HAP-1 (cell line): ENCODE measurements at places on chromosomes 13 and 19.

DNA sequence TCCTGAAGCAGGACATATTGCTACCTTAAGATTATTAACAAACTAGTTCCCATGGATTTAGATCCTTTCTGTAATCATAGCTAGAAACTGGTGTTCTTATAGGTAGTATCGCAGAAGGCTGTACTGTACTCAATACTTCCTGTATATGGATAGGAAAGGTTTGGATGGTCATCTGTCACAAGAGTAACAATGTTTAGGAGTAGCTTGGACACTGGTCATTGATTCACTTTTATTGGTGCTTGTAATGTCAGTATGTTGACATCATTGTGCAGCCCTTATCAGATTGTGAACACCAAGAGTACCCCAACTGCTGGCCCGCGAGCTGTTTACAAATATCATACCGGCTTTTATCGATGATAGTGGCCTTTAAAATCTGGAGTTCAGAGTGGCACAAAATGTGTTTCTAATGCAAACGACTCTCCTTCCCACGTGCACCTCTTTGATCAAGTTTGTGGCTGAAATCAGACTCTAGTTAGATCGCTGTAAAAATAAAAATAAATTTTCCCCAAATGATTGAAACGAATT is 605 bp upstream of the CDK8 start:
- no peak for DNase-seq

GRCh38 chr13:113532156-113532806 is 41.8 kb upstream of the DCUN1D2 start:
- no peak for DNase-seq

- no peak for DNase-seq
Measured at GRCh38 chr13:30576528-30576927, 41.2 kb upstream of the USPL1 start.

DNA sequence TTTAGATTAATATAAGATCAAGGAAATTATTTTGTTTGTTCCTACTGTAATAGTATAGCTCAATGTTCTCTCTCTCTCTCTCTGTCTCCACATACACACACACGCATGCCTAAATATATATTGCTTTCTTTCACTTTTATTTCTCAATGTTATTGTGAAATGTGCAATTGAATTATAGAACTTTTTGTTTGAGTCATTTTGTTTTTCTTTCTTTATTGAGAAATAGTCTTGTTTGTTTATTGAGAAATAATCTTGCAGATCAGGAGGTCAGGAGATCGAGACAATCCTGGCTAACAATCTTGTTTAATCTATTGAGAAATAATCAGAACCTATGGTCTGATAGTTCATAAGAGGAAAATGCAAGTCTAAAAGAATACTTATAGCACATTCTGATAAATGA is 1581.3 kb downstream of the EFNB2 start:
- no peak for DNase-seq

DNA sequence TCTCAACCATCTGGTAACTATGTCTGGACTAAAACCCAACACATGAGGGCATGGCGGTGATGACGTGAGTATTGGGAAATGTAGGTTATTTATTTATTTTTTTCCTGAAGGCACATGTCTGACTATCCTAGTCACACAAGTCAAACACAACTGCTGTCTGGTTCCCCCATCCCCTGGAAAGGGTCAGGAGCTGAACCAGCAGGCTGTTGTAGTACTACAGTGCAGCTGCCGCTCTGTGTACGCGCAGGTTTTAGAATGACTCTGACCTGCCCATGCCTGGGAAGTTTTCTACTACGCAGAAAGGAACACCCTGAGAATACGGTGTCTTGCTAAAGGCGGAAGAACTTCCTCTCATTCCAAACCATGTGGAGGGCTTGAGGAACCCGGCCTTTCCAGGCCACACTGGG is 1.2 kb downstream of the SLC7A1 start:
- DNase-seq, result peak; percentile 56

DNA sequence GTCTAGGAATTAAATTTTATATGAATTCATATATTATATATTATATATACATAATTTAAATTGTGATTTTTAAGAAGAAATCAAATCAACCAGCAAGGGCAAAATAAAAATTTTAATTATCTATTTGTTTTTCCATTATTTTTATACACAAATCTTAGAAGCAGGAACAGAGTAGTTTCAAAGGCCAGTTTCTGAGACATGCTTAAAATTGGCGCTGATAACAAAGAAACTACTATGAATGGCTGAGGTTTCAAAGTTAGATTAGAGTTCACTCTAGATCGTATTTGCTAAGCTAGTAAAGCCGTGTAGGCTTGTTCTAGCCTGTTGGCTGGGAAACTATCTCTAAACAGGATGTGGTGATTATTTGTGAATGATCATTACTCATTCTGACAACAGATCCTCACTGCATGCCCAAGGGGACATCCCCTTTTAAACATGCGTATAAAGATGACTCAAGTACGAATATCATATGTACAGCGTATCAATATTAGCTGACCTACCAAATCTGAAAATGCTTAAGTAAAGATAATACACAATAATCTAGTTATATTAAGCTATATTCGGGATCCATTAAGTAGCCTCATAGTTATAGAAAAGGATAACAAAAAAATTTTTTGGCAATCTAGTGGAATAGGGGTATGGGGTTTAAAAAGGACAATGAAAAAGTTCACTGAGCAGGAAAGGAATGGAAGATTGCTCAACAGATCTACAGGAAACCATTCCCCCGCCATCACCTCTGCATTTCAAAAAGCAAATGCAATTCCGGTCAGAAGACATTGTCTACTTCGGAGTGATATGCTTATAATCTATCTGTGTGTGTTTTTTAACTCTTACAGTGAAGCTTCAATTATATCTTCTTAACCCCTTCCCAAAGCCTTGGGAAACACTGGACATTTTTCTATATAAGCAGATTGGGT is 150.1 kb downstream of the SHISA2 start:
- DNase-seq, result no peak

DNA sequence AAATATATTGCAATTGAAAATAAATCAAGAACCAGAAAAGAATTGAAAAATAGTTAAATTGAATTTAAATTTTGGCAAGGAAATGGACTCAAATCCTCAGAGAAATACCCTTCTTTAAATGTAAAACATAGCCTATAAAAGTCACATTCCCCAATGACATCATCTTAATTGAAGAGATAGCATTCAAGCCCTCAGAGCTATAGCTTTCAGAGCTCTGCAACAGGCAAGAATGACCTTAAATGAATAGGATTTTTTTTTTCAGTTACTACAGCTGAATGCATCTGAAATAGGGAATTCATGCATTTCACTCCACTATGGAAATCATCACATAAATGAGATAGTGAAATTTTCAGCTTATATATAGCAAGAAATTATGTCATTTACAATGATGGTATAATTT is 1049.0 kb downstream of the OLFM4 start:
- peak; percentile 58 for DNase-seq

GRCh38 chr13:94705081-94706030 is 7.0 kb downstream of the SOX21 start:
- DNase-seq, result no peak

- DNase-seq, result peak; percentile 47
Measured at GRCh38 chr13:94435604-94436226, 43.8 kb downstream of the DCT start.

- DNase-seq, result no peak
Measured at GRCh38 chr19:5345895-5346386, 5.3 kb upstream of the PTPRS start.

GRCh38 chr19:5452594-5453565 is 2.3 kb upstream of the ZNRF4 start:
- DNase-seq, result peak; percentile 21

DNA sequence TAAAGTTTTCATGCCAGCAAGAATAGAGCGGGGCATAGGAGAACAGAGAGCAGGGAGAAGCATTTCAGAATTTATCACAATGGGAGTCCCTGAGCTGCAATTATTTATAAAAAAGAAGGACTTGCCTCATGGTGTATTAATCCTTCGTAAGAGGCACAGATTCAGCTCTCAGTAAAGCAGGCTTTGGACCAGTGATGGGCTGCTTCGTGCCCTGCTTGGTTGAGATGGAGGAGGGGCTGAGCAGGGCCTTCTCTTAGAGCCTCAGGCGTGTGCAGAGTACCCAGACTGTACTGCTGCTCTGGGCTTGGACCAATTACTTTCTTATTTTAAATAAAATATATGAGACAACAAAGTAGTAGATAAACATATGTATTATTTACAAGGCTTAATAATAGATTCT is 265.7 kb upstream of the SLC10A2 start:
- DNase-seq, result no peak

DNA sequence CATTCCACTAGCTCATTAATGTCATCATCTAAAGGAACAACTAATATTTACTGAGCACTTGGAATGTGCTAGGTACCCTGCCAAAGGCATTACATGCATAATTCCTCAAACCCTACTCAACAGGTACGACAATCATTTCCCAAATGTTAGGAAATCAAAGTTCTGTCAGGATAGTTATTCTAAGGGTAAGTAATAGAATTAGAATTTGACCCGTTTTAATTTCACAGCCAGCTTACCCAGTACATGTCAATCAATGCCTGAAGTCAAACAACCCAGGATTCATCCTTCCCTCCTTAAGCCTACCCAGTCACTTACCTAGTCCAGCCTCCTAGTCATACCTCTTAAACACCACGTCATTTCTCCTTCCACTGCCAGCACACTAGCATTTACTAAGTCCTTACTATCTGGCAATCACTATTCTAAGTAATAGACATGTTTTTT is 2.4 kb downstream of the LNX2 start:
- no peak for DNase-seq

GRCh38 chr19:38720559-38721236 is 23.6 kb downstream of the CAPN12 start:
- no peak for DNase-seq

GRCh38 chr13:31088826-31089420 is 72.8 kb downstream of the HSPH1 start:
- no peak for DNase-seq

DNA sequence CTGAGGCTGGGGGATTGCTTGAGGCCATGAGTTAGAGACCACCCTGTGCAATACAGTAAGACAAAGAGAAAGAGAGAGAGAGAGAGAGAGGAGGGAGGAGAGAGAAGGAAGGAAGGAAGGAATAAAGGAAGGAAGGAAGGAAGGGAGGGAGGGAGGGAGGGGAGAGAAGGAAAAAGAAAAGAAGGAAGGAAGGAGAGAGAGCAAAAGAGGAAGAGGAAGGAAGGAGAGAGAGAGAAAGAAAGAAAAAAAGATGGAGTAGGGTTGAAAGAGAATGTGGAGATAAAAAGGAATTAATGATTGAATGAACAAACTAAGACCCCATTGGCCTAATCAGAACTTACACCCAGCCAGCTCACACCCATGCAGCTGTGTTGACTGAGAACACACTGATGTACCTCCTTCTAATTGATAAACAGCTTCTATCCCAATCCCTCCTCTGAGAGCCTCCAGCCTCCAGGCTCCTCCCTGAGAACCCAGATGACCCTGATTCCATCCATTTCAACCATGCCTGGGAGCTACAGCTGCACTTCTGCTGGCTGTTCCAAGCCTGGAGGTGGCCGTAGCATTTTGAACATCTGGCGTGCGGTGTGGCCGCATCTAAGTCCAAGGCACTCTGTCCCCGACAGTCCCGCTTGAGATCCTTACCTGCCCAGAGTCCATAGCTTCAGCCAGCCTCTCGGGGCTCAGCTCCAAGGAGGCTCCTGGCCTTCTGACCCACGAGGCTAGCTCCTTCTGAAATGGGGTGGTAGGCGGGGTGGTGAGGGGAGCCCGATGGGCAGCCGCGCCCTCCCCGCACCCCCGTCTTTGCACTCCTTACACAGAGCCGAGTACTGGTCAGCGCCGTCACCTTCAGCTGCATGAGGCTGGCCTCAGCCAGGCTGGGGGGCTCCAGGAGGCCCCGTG is 1.1 kb downstream of the PRODH2 start:
- no peak for DNase-seq
